Motor neuron (in vitro differentiated cells): ENCODE measurements at places on chromosomes 12 and 14. TPM values are rescaled to one million over a fixed set of nuclear protein-coding genes. Genes with fewer than 3 reads are reported as not detected.

RAP1B gene
- total RNA-seq, result 115 and 126 TPM in 2 replicates

PTPRO gene
- 21.4 and 22.5 TPM in 2 replicates for total RNA-seq

ITGA7 gene
- total RNA-seq, result 26.2 and 33.3 TPM in 2 replicates

POU6F1 gene
- 5.5 and 5.8 TPM in 2 replicates for total RNA-seq

ARHGAP5 gene
- total RNA-seq, result 134 TPM in 2 replicates

RILPL1 gene
- total RNA-seq, result 11.5 and 16.7 TPM in 2 replicates

SCNN1A gene
- 0.82 and 1.1 TPM in 2 replicates for total RNA-seq

OR4E1 gene
- total RNA-seq, result 0.38 TPM in 1 of 2 replicates, not detected in the other

PTGDR gene
- 0.27 TPM in 1 of 2 replicates, not detected in the other for total RNA-seq

AP1G2 gene
- 58.6 and 70.5 TPM in 2 replicates for total RNA-seq

KCNH5 gene
- total RNA-seq, result 1.1 TPM in 2 replicates

FRS2 gene
- total RNA-seq, result 36.8 and 37.8 TPM in 2 replicates

EGLN3 gene
- total RNA-seq, result 38.8 and 47.5 TPM in 2 replicates

MUCL1 gene
- 4.2 and 6.6 TPM in 2 replicates for total RNA-seq

MYO1H gene
- total RNA-seq, result 0.43 and 0.59 TPM in 2 replicates

MYH7 gene
- total RNA-seq, result 0.82 and 0.93 TPM in 2 replicates

DYNC1H1 gene
- 528 and 762 TPM in 2 replicates for total RNA-seq

TSPAN11 gene
- total RNA-seq, result 4.9 TPM in 2 replicates

CBLN3 gene
- total RNA-seq, result 7.8 and 7.9 TPM in 2 replicates

CLBA1 gene
- 9.3 and 10.4 TPM in 2 replicates for total RNA-seq

BBS10 gene
- 16.8 and 18.1 TPM in 2 replicates for total RNA-seq

HELB gene
- 7.8 and 12.2 TPM in 2 replicates for total RNA-seq

FBRSL1 gene
- 11.1 TPM in 2 replicates for total RNA-seq

- ATAC-seq, result peak; percentile 90
Observed at GRCh38 chr14:61620130-61620946, 75.0 kb upstream of the HIF1A start.

GRCh38 chr14:104520620-104521410 lies 58.7 kb upstream of the C14orf180 start:
- ATAC-seq, result no peak

GRCh38 chr14:89503431-89503996 lies 86.5 kb upstream of the FOXN3 start:
- no peak for ATAC-seq

DNA sequence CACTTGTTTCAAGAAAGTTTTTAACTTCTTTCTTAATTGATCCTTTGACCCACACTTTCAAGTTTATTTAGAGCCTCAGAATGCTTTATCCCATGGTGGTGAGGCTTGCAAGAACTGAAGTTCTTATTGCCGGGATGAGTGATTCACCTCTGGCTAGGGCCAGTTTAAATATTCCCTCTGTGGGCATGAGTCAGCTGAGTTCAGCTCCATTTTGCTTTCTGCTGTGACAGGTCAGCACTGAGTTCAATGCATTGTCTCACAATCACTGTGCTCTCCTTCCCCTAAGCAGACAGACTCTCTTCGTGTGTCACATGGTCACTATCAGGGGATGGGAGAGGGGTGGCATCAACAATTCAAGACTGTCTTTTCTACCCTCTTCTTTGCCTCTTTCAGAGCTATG lies 514.6 kb upstream of the FBXO33 start:
- ATAC-seq, result no peak

DNA sequence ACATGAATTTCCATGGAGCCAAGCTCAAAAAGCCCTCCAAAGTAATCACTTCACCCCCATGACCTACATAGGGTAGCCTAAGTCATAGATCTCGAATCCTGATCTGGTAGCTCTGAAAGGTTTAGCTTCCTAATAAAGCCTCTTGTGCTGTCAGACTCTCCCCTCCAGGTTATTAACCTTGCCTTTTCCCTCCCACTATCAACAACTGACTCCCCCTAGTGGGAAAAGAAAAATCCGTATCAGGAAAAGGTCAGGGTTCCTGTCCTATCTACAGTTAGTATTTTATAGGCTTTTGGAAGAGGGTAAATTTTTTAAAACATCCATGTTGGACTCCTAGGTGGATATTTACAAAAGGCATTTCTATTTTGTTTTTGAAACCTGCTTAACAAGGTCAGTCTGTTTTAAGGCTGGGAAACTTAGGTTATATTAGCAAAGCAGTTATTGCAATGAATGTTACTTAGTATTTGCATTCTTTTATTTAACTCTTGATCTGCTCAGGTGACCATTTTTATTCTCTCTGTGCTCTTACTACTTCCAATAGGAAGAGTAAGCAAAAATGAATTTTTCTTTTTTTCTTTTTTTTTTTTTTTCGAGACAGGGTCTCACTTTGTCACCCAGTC lies 8.0 kb downstream of the YY1 start:
- peak; percentile 83 for ATAC-seq

- no peak for ATAC-seq
Observed at GRCh38 chr14:69226178-69226577, 33.8 kb upstream of the GALNT16 start.

GRCh38 chr12:121709478-121709961 lies 3.0 kb upstream of the TMEM120B start:
- ATAC-seq, result no peak

DNA sequence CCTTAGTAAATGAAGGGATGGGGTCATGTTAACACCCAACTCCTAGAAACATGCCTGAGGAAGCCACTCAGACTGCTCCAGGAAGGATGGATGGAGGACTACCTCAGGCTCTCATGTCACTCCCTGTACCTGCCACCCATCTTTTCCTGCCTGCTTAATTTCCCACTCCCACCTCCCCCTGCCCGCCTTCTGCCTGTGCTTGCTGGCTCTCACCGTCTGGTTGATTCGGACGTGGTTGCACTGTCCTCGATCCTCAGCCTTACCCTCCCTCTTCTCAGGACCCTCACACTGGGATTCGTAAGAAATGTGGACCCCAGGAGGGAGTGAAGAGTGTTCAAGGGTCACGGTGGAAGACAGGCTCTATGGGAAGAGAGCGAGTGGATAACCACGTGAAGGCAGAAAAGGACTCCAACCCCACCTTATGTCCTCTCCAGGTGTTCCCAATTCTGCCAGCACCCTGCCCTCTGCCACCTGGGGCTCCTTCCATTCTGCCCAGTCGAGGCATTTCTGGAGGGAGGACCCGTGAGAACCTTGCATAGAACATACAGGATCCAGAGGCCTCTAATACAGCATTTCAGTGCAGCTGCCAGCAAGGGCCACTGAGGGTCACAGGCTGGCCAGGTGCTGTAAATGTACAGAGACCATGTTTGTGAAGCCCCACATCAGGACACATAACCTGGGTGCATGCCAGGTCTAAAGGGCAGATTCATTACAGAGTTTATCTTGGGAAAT lies 12.9 kb downstream of the ITGB7 start:
- ATAC-seq, result no peak

DNA sequence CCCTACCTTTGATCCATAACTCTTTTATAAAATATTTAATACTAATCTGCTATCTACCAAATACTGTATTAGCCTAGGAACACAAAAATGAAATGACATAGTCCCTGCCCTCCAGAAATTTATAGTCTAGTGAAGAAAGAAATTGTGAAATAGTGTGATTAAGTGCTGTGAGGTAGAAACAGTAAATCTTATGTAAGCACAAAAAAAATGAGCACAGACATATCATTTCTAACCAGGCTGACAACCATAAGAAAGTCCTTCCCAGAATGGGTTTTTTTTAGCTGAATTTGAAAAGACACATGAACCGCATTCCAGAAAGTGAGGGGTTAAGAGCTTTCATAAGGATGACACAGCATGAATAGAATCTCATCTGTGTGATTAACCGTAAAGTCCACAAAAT lies 145.9 kb downstream of the SOX5 start:
- peak; percentile 6 for ATAC-seq

- no peak for ATAC-seq
Observed at GRCh38 chr12:124440031-124440626, 127.3 kb downstream of the NCOR2 start.

GRCh38 chr12:111352296-111352993 lies 16.4 kb downstream of the PHETA1 start:
- ATAC-seq, result no peak

DNA sequence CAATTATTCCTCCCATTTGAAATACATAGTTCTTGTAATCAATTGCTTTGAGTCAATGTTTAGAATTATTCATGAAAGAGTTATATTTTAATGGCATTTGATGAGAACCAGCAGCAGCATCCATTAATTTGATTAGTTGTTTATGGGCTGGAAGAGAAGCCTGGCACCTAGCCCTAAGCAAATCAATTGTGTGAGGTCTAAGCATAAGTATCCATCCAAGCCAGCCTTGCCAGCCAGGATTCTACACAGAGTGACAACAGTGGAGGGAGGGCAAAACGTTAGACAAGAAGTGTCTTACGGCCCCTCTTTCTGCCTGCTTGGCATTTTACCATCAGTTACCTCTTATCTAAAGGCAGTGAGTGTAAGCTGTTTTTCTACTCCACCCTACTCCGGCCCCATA lies 478.5 kb downstream of the NELL2 start:
- no peak for ATAC-seq

- ATAC-seq, result peak; percentile 91
Observed at GRCh38 chr12:106760184-106760531, 14.3 kb upstream of the RIC8B start.

GRCh38 chr12:122635471-122635870 lies 67.7 kb downstream of the HCAR2 start:
- ATAC-seq, result no peak

DNA sequence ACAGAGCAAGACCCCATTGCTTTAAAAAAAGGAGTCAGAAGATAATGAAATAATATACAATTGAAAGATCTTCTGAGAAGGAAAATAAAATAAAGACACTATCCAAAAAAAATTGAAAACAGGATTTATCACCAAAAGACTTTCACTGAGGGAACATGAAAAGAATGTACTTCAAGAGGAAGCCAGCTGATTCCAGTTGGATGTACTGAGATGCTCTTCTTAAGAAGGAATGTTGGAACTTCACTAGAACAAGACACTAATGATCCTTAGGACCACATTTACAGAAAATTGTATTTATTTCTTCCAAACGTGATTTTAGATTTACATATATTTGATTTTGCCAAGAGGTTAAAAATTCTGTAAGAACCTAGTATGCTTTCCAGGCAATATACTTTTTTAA lies 65.6 kb upstream of the CNOT2 start:
- ATAC-seq, result no peak

DNA sequence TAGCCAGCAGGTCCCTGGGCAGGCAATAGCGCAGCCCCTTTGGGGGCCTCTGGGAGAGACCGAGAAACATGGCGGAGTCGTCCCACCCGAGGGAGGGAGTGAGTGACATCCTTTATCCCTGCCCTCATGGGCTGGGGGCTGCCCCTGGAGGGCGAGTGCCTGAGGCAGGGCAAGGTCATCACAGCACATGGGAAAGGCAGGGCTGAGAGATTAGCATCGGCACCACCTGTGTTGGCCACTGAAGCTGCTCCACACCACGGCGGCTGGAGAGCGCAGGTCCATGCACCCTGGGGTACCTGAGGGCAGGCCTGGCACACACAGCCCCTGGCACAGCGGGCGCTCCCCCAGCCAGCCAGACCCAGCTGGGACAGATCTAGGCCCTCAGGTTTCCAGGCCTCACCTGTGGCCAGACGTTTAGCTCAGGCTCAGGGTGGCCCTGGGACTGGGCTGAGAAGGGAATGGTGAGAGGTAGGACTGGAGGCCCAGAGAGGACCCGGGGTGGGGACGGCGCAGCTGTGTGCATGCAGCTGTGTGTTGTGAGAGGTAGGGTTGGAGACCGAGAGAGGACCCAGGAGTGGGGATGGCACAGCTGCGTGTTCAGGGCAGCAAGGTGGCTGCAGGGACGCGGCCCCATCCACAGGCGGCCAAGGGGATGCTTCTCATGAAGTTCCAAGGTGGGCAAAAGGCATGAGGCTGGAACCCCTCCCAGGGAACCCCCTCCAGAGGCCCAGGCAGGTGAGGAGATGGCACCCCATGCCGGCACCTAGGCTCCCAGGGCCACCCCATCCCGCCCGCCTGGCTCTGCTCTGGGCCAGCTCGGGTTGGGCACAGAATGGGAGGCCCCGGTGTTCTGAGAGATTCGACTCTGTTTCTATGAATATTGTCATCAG lies 74.1 kb downstream of the KIF26A start:
- no peak for ATAC-seq

DNA sequence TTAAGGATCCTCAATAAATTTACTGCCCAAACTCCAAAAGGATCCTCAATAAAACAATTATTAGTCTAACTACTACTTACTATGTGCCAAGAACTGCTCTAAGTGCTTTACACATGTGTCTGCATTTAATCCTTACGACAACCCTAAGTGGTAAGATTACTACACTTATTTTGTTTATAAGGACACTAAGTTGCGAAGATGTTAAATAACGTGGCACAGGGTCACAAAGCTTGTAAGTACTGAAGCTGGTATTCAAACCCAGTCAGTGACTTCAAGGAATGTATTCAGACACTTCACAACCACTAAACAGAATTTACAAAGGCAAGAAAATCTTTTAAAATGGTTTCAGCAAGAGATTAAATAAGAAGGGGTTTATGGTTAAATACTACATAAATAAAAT lies 13.0 kb downstream of the FERMT2 start:
- ATAC-seq, result no peak

GRCh38 chr14:54857830-54858269 lies 44.8 kb downstream of the GCH1 start:
- ATAC-seq, result no peak

GRCh38 chr12:49092086-49092815 lies 2.4 kb downstream of the DHH start:
- ATAC-seq, result peak; percentile 47

- ATAC-seq, result no peak
Observed at GRCh38 chr14:100904307-100905087, 975 bp upstream of the RTL1 start.

GRCh38 chr14:85687456-85687855 lies 157.5 kb downstream of the FLRT2 start:
- ATAC-seq, result no peak

- no peak for ATAC-seq
Observed at GRCh38 chr12:1993871-1994371, 10.3 kb downstream of the DCP1B start.

DNA sequence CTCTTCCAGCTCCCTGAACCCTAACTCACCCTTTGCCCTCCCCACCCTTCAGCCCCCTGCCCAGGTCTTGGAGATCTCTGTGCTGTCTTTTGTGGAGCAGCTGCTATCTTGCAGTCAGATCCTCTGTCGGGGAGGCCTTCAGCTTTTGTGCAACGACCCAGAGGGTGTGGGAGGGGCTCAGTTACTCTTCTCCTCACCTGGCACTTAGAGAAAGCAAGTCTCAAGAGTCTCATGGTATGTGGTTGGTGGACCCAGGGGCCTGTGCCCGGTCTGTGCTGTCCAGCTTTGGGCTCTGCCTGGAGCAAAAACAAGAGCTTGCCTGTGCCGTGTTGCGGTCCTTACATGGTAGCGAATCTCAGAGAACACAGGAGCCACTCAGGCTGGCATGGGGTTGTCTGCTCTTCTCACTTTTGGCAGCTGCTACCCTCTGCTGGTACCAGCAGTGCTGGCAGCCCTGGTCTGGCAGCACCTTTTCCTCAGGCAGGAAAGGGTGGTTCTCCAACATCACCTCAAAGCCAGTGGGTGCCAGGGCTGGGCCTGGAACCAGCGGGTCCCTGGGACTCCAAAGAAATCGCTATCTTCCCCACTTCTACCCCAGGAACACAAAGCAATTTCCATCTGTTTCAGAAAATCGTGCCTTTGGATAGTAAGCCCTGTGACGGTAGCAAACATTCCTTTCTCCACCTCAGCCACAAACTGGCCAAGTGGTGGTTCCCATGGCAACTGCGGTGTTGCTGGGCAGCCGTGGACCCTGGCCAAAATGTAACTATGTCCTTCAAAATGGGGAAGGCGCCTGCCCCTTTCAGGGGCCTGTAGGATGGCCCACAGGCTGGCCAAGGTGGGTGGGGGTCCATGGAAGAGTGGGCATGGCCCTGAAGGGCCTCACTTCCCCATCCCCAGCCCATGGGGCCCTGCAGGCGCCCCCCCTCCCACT lies 90.0 kb downstream of the RIN3 start:
- no peak for ATAC-seq

GRCh38 chr12:24478254-24478653 lies 470.6 kb downstream of the BCAT1 start:
- ATAC-seq, result no peak
